ENCODE measurements at places on chromosomes 3 and 15.

- peak; percentile 70 for DNase-seq
Observed at GRCh38 chr3:23611737-23612295, 193.9 kb upstream of the UBE2E1 start.

DNA sequence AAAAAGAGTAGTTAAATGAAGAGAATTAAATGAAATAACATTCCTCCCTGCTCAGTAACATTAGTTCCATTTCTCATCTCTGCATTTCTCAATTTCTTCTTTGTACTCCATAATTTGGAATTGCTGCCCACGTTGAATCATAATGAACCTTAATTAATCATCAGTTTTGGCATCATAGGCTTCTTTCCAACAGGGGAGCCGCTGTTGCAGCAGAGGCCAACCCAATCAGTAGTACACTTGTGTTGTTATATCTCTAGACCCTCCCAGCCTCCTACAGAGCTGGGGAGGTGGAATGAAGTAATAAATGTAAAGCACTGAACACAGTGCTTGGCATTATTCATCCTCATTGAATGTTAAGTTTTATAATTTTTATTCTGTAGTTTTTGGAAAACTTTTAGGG lies 240.7 kb downstream of the CHST2 start:
- peak; percentile 66 for DNase-seq

GRCh38 chr15:60635507-60636352 lies 156.8 kb upstream of the ICE2 start:
- peak; percentile 36 for DNase-seq

GRCh38 chr3:81790117-81790516 lies 28.7 kb upstream of the GBE1 start:
- no peak for DNase-seq
